Stimulated activated CD8-positive, alpha-beta memory T cell treated with anti-CD3 and anti-CD28 coated beads, Interleukin-15, amount 100 ng/mL, for 48 hours (primary cell): ENCODE measurements at places on chromosomes 2 and 18.

DNA sequence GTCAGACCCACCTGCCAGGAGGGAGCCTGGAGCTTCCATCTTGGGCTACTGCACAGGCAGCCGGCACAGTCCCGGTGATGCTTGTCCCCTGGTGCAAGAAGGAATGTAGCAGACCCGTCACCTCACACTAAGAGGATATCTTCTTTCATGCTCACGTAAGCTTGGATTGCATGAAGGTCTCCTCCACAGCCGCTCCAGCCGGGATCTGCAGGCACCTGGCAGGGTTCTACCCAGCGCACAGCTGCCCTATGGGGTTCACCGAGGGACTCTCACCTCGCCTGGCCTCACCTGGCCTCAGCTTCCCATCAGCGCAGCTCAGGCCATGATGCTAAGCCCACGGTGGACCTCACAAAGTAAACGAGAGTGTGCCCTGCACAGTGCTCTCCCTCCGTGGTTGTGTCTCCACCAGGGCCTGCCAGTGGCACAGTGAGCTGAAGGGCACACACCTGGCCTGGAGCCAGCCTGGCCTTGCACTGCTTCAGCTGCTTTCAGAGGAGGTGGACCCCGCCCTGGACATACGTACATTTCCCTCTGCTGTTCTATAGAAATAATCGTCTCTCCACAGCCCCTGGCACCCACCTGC is 239.1 kb downstream of the SEPTIN10 start:
- DNase-seq: no peak

- no peak for DNase-seq
Measured at GRCh38 chr2:127715778-127716449, 14.6 kb downstream of the SFT2D3 start.

DNA sequence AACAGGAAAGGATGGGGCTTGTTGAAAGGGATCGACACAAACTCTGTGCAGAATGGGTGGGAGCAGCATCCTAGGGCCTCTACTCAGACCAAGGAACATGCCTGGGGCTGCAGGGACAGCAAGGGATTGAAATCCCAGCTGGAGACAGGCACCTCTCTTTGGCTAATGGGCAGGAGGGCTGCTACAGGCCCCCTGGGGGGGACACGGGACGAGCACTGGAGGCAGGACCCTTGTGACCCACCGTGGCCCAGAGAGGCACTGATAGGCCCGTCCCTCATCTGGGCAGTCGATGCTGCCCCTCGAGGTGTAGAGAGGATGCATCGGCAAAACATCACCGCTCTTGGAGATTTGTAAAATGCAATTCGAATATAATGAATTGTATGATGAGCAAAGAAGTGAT is 5.1 kb downstream of the HS1BP3 start:
- no peak for DNase-seq

- DNase-seq: no peak
Measured at GRCh38 chr2:52034706-52035105, 1002.8 kb upstream of the NRXN1 start.

DNA sequence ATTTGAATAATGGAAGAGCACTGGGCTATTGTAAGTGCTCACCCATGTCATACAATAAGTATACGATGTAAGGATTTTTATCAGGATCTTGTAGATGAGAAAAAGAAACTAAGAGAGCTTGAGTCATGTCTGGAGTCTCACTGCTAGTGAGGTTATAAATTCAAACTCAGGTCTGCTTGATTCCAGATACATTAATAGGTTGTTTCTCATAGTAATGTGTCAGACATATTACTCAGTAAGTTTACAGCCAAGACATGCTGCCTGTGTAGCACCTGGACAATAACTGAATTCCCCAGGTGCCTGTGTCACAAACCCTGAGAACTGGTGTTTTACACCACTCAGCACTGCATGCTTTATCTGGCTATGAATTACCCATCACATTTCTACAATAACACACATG is 216.9 kb upstream of the LRP1B start:
- no peak for DNase-seq

DNA sequence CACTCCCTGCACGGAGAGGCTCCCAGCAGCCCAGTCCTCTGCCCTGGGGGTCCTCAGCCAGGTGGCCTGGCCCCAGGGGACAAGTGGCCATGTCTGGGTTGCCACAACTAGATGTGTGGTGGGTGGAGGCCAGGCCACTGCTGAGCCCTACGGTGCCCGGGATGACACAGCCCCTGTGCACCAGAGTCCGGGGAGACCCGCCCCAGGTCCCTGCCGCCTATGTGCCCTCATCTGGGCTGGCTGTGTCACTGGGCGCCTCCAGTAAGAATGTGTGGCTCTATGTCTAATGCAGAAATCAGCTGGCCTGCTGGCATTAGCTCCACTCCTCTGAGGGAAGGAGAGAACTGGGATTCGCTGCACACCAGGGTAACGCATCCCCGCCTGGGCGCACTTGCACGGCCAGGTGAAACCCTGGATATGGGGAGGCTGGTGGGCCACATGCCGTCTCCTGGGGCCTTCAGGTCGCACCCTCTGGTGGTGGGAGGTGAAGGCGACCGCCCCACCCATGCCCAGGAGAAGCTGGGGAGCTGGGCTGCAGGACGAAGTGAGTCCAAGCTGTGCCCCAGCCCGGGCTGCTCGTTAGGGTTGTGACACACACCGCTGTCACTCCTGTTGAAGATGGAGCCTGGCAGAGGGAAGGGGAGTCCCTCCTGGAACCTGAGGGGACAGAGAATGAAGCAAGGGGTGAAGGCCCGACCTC is 136.1 kb downstream of the PTGR3 start:
- no peak for DNase-seq

- no peak for DNase-seq
Measured at GRCh38 chr2:15127301-15127700, 433.8 kb downstream of the NBAS start.

DNA sequence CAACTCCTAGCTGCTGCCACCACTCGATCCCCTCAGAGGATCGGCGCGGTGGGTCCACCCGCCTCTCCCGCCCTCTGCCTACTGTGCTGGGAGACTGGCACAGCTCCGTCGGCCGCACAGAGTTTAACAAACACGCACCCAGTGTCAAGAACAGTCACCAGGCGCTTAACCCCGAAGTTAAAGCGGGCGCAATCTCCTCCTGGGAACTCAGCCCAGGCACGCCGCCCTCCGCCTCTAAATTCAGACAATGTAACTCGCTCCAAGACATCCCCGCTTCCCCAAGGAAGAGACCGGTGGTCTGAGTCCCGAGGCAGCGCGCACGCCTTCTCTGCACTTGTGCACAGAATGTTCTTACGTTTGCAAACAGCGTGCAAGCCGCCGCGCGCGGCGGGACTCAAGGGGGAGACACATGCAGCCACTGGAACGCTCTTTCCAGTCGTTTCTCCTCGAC is 533 bp downstream of the CXCR4 start:
- no peak for DNase-seq

DNA sequence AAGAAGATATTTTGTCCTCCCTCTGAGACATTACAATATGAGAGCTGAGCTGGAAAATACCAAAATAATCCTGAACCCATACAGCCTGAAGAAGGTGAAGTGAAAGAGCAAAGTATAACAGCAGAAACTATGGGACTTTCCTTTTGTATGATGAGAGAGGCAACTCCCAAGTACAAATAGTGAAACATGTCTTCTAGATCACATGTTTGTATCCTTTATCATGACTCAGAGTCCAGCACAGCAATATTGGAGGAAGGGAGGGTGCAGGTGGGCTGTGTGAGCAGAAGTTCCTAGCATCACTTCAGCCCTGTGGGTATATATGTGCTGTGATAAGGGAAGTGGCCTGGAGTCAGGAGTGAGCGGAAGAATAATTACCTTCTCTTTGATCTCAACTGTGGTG is 265.6 kb upstream of the NRXN1 start:
- DNase-seq: no peak

DNA sequence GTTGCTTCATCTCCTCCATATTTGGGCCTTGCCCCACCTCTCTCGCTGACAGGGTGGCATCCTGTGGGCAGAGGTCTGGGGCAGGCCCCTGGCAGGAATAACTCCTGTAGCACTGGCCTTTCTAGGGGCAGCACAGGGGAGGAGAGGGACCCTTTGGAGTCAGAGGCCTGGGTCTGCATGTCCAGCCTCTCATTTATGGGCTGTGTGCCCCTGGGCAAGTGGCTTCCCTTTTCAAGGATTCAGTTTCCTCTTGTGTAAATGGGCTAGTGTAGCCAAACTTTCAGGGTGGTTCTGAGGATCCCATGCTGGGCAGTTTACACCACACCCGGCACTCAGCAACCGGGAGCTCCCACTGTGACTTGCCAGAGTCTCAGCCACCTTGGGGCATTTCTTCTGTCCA is 23.4 kb downstream of the ADRA2B start:
- no peak for DNase-seq

- no peak for DNase-seq
Measured at GRCh38 chr2:27231921-27232320, 14.8 kb downstream of the CAD start.

- no peak for DNase-seq
Measured at GRCh38 chr2:139162456-139162855, 382.3 kb upstream of the NXPH2 start.

DNA sequence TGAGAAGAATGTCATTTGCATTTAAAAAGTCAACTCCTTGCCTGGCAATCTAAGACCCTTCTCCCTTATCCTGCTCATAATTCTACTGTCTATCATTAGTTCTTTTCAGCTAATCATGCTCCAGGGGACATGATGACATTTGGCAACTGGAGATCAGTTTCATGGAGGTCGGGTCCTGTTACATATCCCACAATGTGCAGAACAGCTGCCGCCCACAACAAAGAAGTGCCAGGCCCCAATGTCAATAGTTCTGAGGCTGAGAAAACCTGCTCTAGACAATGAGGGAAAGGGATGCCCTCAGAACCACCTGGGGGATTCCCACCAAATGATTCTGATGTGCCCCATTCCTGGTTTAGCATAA is 53.4 kb upstream of the IL1RL1 start:
- DNase-seq: no peak

- peak; percentile 63 for DNase-seq
Measured at GRCh38 chr2:30235008-30235655, 3.8 kb downstream of the LBH start.

DNA sequence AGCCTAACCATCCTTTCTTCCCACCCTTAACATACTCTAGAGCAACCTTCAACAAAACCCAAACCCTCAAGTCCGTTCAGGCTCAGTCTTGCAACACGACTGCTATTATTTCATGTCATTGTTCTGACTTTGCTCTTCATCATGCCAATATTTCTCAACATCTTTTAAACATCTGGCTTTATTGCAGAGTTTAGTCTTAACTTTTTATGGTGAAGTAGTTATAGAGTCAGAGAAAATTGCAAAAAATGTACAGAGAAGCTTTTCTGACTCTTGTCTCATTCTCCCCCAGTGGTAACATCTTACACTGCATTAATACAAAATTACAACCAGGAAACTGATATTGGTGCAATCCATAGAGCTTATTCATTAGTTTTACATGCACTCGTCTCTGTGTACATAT is 3.9 kb downstream of the MARCO start:
- no peak for DNase-seq

- no peak for DNase-seq
Measured at GRCh38 chr2:227886149-227886548, 14.7 kb downstream of the DAW1 start.

DNA sequence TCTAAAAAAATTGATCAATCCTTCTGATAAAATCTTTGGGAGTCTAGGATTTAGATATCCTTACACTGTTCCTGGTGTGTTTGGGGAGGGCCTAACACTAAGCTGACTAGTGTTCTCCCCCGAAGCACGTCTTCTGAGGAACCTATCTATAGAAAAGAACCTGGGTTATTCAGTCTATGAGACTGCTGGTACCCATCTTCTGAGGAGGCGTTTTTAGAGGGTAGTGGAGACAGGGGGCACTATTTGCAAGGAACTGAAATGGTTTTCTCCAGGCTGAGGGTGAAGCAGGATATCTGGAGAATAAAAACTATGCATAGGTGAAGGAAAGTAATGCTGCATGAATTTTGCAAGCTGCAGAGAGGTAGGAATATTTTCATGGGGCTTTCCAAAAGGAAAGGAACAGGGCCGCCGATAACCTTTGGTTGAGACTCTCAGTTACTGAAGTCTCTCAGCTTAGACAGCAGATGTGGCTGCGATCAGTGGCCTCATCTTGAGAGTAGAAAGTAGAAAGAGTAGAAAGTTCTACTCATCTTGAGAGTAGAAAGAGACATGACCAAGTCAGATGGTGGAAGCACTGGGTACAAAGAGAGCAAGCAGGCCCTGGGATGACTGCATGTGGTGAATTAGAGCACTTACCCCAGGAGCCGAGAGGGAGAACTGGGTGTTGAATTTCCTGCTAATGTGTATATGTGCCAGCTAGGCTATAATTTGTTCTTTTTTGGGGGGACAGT is 31.8 kb upstream of the KCNE4 start:
- no peak for DNase-seq

- no peak for DNase-seq
Measured at GRCh38 chr2:163775304-163775703, 39.5 kb upstream of the FIGN start.

- no peak for DNase-seq
Measured at GRCh38 chr2:18430996-18431748, 129.3 kb downstream of the RDH14 start.

DNA sequence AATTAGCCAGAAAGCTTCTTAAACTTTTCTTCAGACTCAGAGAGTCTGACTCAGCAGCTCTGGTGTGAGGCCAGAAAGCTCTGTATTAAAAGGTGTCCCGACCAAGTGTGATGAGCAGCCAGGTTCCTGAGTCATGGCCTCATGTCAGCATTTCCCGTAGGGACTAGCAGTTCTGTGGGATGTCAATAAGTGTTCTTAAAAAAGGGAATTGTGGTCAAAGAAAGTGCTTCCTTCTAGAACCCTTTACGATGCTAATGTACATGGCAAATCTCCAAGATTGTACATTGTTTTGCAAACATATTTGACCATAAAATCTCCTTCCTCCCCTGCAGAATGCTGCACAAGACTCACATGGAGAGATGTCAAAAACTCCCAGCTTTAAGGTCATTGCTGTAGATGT is 80.1 kb downstream of the PLA2R1 start:
- no peak for DNase-seq

- no peak for DNase-seq
Measured at GRCh38 chr2:45708501-45708900, 57.0 kb downstream of the PRKCE start.

DNA sequence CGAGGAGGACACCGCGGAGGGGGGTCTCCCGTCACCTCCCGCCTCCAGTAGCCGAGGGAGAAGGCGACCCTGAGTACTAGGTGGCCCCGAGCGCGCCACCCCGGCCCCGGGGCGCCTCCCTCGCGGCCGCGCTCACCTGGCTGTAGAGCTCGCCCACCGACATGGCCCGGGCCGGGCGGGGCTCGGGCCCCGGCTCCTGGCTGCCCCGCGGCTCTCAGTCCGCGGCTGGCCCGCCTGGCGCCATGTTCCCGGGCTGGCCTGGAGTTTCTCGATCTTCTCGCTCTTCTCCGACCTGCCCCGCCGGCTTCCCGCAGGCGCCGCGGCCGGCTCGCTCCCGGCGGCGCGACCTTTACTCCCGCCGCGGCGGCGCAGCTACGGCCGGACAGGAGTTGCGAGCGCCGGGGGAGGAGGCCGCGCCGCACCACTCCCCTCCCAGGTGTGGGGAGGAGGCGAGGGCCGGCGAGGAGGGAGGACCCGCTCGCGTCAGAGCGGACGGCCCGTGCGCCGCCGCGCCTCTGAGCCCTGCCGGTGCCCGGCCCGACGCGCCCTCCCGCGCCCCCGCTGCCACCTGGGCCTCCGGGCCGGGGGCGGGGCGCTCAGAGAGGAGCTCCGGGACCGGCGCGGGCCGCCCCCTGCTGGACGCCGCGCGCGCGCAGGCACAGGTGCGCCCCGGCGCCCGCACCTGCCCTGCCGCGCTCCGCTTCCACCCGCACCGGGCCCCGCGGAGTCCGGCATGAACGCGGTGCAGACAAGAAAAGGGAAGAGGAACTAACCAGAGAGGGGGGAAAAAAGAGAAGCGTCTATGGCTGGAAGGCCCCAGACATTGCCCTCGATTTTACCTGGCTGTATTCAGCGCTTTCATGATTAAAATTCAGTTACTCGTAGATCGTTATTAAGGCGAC is at the start of gene MYO5B:
Gene MYO5B (minus strand): TSS at position 517 of the 902 bp plus-strand sequence. CDS start 354 bp downstream, at position 163.
- peak; percentile 43 for DNase-seq
